ENCODE measurements at places on chromosomes 13 and 19.

- no peak for DNase-seq
These were observed 117.6 kb upstream of the SOX21 start for GRCh38 chr13:94829837-94830365.

- DNase-seq: no peak
These were observed 22.0 kb downstream of the HDGFL2 start for GRCh38 chr19:4493929-4494690.

GRCh38 chr13:103066079-103066780 lies at the start of gene SLC10A2:
SLC10A2 (minus strand) TSS chr13:103066417; CDS start chr13:103066249, 168 bp downstream.
- no peak for DNase-seq

- no peak for DNase-seq
These were observed 18.1 kb upstream of the OLFM4 start for GRCh38 chr13:53010374-53011105.

GRCh38 chr19:46124638-46125115 lies at the start of gene IGFL3:
IGFL3 (minus strand) TSS chr19:46124688; CDS start chr19:46124649, 39 bp downstream.
- DNase-seq: no peak

DNA sequence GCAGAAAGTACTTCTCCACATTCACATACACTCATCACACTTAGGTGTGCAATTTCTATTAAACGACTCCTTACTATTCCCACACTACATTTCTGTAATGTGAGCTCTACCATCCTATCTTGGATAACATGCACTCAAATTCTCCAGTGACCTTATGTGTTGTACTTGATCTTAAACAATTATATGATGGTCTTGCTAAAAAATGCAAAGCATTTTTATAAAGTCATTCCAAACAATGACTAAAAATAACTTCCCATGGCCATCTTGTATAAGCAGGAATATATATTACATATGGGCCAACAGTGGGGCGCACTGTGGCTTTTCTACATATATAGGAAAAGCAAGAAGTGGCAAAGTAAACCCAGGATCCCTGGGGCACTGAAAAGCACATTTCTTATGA lies 155.5 kb downstream of the FLT1 start:
- no peak for DNase-seq

- no peak for DNase-seq
These were observed 1.5 kb downstream of the ERF start for GRCh38 chr19:42253245-42254088.
